Type B pancreatic cell (in vitro differentiated cells): ENCODE measurements at places on chromosomes 12 and 14. TPM values are rescaled to one million over a fixed set of nuclear protein-coding genes. Genes with fewer than 3 reads are reported as not detected.

The RNASE3 gene
- not detected in 2 replicates for total RNA-seq

The GALNT16 gene
- total RNA-seq: 2.9 and 12.4 TPM in 2 replicates

The PCED1B gene
- 0.41 and 0.55 TPM in 2 replicates for total RNA-seq

The ALKBH2 gene
- 19.6 and 31.4 TPM in 2 replicates for total RNA-seq

The PDZRN4 gene
- 0.86 and 2.3 TPM in 2 replicates for total RNA-seq

The SLC38A4 gene
- total RNA-seq: 11.8 and 14.4 TPM in 2 replicates

The WNT5B gene
- total RNA-seq: 11.3 and 42.9 TPM in 2 replicates

The MORN3 gene
- 0.80 and 0.83 TPM in 2 replicates for total RNA-seq

The YEATS4 gene
- 21.4 and 24.6 TPM in 2 replicates for total RNA-seq

The PIANP gene
- 0.95 and 3.9 TPM in 2 replicates for total RNA-seq

The PPM1H gene
- 31.0 and 78.9 TPM in 2 replicates for total RNA-seq

The GPRC5D gene
- 5.5 TPM in 1 of 2 replicates, not detected in the other for total RNA-seq

The RHOJ gene
- 0.17 and 16.3 TPM in 2 replicates for total RNA-seq

The OR4K14 gene
- total RNA-seq: not detected in 2 replicates

The LETMD1 gene
- total RNA-seq: 67.8 and 68.7 TPM in 2 replicates

The KRT82 gene
- not detected in 2 replicates for total RNA-seq

The ADAMTS20 gene
- 1.2 and 3.1 TPM in 2 replicates for total RNA-seq

The HOXC10 gene
- total RNA-seq: not detected in 2 replicates

The BDKRB1 gene
- total RNA-seq: 0.62 TPM in 1 of 2 replicates, not detected in the other

The P2RX2 gene
- total RNA-seq: 2.8 and 5.4 TPM in 2 replicates

The OAS2 gene
- total RNA-seq: 1.8 and 4.2 TPM in 2 replicates

The MGP gene
- total RNA-seq: 5.4 and 41.1 TPM in 2 replicates

The ERP27 gene
- 12.4 and 42.3 TPM in 2 replicates for total RNA-seq

The OVCH1 gene
- total RNA-seq: 1.0 and 3.2 TPM in 2 replicates

The RSRC2 gene
- 78.0 and 100.0 TPM in 2 replicates for total RNA-seq

The MEG3 gene
- total RNA-seq: 0.68 and 0.74 TPM in 2 replicates

The OR4N5 gene
- total RNA-seq: not detected in 2 replicates

The MLXIP gene
- 28.4 and 44.5 TPM in 2 replicates for total RNA-seq

The XPOT gene
- total RNA-seq: 61.9 and 72.8 TPM in 2 replicates

The RASSF8 gene
- 46.3 and 65.1 TPM in 2 replicates for total RNA-seq

The PIWIL1 gene
- total RNA-seq: not detected in 2 replicates

The ANO2 gene
- 2.6 and 3.3 TPM in 2 replicates for total RNA-seq

The HSPB8 gene
- 17.0 and 41.4 TPM in 2 replicates for total RNA-seq
